ENCODE measurements at places on chromosomes 2 and 18.

DNA sequence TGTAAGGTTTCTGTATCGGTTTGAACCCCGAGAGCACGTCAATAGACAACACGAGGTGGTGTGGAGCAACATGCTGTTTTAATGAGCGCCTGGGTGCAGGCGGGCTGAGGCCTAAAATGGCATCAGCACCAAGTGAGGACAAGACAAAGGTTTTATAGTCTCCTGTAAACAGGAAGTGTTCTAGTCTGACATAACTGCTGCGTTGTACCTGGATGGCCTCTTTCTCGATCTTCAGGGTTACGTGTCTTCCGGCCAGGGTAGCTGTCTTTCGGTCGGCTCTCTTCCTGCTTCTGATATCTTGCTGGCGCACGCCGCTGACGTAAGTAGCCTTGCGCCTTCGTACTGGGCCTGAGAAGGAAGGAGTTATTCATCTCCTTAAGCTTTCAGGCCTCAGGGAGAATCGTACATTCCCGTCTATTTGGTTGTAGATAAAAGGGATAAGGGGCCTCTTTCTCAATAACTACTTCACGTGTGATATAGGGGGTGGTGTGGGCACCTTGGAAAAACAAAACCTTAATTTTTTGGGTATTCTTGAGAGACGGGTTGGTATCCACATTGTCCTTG, 53.5 kb downstream of the KYNU start:
- no peak for DNase-seq

GRCh38 chr2:132731441-132731840, 61.4 kb upstream of the LYPD1 start:
- no peak for DNase-seq

- no peak for DNase-seq
Measured at GRCh38 chr2:12277241-12278034, 439.3 kb upstream of the TRIB2 start.

DNA sequence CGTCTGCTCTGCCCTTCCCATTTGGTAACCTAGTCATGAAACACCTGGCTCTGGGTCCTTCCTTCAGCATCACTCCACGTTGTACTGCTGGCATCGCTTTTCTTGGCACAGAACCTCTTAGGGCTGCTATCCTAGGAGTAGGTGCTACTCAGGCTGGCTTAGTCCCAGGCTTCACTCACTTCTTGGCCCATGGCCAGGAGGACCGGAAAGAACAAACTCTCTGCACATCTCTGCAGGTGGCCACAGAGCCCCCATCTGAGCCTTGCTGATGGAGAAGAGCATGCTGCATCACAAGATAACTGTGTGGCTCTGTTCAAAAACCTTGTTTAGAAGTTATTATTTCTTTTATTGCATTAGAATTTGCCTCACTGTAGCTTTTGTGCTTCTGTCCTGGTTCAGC, 447.2 kb upstream of the TNP1 start:
- DNase-seq: no peak

GRCh38 chr2:199569336-199569735, 111.6 kb upstream of the SATB2 start:
- no peak for DNase-seq
